ENCODE measurements at places on chromosomes 4 and X. TPM values are rescaled to one million over a fixed set of nuclear protein-coding genes. Genes with fewer than 3 reads are reported as not detected.

GRCh38 chr4:73730292-73730691 lies 10.1 kb upstream of the CXCL8 start:
- no peak for DNase-seq

DNA sequence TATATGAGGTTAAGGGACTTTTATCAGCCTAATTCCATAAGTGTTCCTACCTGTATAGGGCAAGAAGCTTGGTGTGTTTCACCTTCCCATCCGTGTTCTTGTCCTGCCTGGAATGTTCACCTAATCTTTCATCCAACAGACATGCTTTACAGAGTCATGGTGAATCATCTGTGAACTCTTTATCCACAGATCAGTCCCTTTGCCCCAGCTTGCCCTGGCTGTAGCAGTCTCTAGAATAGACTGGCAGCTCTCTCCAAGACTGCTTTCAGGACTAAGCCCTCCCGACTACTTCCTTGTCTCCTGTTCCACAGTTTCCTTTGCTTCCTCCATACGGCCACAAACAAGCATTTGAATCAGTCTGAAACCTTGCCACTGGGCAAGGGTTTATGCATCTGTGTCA lies 177.9 kb upstream of the IL15 start:
- DNase-seq = no peak

- DNase-seq = no peak
Measured at GRCh38 chr4:173398779-173399415, at the start of gene SCRG1. TSS of gene SCRG1 (minus strand) at chr4:173399116. CDS start at chr4:173391414, 7,702 bp downstream.

- DNase-seq = no peak
Measured at GRCh38 chrX:155218777-155219176, 2.5 kb downstream of the VBP1 start.

- peak; percentile 62 for DNase-seq
Measured at GRCh38 chr4:8157496-8157895, 1.1 kb downstream of the ABLIM2 start.

DNA sequence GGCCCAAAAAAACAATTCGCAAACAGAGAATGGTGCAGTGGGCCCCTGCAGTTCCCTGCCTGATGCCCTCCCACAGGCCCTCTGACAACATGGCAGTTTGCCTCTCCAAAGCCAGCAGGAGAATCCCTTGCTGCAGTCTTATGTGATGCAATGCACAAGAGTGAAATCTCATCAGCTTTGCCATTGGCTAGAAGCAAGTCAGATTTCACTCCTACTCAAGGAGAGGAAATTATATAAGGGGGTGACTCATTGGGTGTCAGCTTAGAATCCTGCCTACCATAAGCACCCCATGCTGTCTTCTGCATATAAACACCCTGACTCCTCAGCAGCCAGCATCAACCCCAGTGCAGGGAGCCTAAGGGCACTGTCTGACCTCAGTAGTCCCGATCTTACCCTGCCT lies 157.3 kb upstream of the LDB2 start:
- DNase-seq = no peak

GRCh38 chrX:136582624-136583023 lies 50.6 kb downstream of the VGLL1 start:
- DNase-seq = no peak

- DNase-seq = peak; percentile 29
Measured at GRCh38 chr4:82721819-82722423, 76.7 kb downstream of the SCD5 start.

- no peak for DNase-seq
Measured at GRCh38 chr4:82432596-82432995, 2.2 kb downstream of the ENOPH1 start.

GRCh38 chr4:160318567-160319220 lies 1215.8 kb downstream of the RAPGEF2 start:
- DNase-seq = no peak

Gene KLB
- total RNA-seq = 1.7 TPM

Gene TACC3
- total RNA-seq = 9.2 TPM

Gene PNMA6A
- 1.6 TPM for total RNA-seq

All from left cardiac atrium (tissue), 4 donors.